Posterior vena cava (tissue), 2 donors: ENCODE measurements at places on chromosomes 4 and X. TPM values are rescaled to one million over a fixed set of nuclear protein-coding genes. Genes with fewer than 3 reads are reported as not detected.
A peak's percentile ranks its signal among the peaks of the same experiment; 100 is the strongest.

DNA sequence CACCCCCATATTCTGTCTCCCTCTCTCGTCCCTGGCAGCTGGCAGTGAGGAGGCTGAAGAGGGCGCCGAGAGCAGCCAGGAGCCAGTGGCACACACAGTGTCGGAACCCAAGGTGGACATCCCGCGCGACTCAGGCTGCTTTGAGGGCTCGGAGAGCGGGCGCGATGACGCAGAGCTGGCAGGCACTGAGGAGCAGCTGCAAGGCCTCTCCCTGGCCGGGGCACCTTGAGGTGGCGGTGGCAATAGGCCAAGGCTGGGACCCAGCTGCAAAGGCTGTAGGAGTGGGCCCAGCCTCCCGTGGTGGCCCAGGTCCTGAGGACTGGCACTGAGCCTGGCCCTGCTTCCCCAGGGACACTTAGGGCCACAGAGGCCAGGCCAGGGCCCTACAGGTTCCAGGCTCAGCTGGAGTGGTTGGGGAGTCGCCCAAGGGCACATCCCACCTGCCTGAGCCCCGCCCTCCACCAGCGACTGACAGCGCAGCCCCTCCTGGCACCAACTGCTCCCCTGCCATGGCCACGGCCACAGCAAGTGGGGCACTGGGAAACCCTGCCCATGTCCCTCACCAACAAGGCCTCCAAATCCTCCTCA, 13.9 kb downstream of the SASH3 start:
- no peak for DNase-seq

DNA sequence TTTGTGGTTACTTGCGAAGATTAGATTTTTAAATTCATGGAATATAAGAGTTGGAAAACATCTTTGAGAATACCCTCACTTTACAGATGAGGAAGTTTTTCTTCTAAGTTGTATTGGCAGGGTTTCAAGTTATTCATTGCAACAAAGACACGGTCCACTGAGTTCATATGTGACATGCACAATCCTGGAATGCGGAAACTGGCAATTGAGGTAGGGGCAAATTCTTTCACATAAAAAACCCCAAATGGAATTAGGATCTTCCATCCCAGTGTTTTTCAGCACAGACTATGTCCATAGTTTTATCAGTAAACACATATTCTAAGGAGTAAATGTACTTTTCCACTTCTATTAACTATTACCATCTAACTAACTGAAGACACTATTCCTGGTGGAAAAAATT, 81.8 kb upstream of the NAP1L5 start:
- DNase-seq = no peak

GRCh38 chrX:3244203-3244743, 102.2 kb downstream of the MXRA5 start:
- DNase-seq = no peak

- no peak for DNase-seq
These were observed 81.8 kb downstream of the MID1IP1 start for GRCh38 chrX:38882894-38883626.

GRCh38 chrX:110425222-110426154, 66.8 kb downstream of the RTL9 start:
- no peak for DNase-seq

DNA sequence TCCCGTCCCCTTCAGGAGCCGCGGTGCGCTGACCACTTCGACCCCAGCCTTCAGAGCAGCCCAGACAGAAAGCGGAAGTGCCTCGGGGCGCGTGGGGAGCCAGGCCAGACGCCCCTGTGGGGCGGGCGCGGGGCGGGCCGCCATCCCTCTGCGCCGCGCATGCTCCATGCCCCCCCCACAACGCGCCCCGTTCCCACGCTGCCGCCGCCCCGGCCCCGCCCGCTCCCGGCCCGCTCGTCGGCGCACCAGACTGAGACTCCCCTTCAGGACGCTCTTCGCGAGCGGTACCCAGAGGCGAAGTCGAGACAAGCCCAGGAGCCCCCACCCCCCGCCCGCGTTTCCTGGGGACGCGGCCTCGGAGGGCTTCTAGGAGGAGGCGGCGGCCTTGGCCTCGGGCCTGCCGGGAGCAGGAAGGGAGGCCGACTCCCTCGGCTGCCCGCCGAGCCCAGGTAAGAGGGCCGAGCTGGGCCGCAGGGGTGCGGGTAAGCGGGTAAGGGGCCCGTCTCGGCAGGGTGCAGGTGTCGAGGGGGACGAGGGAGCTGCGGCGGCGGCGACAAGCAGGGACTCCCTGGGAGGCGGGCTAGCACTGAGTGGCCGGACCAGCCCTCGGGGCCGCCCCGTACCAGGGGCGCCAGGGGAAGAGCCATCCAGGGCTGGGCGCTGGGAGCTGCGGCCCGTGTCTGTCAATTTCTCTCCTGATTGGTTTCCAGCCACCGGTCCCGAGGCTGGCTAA, at the start of gene ZFP92:
Gene ZFP92, plus strand, starts transcription at position 218 of the 733 bp plus-strand sequence. CDS start 6,851 bp downstream, outside the sequence.
- peak; percentile 80 for DNase-seq

- DNase-seq = no peak
These were observed 555.6 kb downstream of the PPARGC1A start for GRCh38 chr4:23333946-23334878.

GRCh38 chrX:37959212-37960021, 46.9 kb upstream of the SYTL5 start:
- no peak for DNase-seq

- DNase-seq = no peak
These were observed 355.1 kb downstream of the TLL1 start for GRCh38 chr4:166228112-166228511.

- DNase-seq = no peak
These were observed 254.1 kb downstream of the FBXW7 start for GRCh38 chr4:152281822-152282221.

DNA sequence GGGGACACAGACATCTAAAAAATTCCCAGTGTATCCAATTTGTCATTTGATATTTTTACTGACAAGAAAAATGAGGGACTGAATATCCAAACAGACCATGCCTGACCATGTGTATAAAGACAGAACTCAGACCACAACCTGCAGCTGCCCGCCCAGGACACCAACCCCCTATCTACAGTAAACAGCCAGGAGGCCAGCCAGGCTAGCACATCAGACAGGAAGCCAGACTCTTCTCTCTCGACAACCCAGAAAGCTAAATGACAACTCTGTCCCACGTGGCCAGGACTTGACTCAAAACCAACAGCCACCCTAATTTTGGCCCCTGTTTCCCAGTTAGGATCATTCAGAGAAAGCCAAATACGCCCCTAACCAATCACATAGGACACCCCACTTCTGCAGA, 15.1 kb downstream of the AFAP1 start:
- no peak for DNase-seq

- DNase-seq = no peak
These were observed 21.4 kb upstream of the CLGN start for GRCh38 chr4:140448830-140449229.

GRCh38 chrX:19799319-19800182, 87.8 kb downstream of the SH3KBP1 start:
- DNase-seq = no peak

GRCh38 chr4:95701500-95702170, 138.3 kb upstream of the PDHA2 start:
- DNase-seq = no peak

DNA sequence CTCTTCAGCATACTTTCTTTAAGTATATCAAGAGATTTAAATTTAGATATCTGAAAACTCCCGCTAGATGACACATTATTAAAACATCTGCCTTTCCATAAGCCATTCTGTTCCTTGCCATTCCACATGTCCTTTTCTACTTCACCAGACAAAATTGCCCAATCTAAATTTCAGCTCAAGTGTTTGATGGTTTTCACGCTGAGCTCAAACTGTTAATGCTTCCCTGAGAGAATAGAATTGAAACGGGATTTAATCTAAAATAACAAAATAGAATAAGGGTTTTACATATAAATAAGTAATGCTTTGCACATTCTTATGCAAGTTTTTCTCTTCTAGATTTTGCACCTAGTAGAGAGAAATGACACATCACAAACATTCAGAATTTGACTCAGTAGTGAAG, 764.5 kb upstream of the TENM3 start:
- no peak for DNase-seq

DNA sequence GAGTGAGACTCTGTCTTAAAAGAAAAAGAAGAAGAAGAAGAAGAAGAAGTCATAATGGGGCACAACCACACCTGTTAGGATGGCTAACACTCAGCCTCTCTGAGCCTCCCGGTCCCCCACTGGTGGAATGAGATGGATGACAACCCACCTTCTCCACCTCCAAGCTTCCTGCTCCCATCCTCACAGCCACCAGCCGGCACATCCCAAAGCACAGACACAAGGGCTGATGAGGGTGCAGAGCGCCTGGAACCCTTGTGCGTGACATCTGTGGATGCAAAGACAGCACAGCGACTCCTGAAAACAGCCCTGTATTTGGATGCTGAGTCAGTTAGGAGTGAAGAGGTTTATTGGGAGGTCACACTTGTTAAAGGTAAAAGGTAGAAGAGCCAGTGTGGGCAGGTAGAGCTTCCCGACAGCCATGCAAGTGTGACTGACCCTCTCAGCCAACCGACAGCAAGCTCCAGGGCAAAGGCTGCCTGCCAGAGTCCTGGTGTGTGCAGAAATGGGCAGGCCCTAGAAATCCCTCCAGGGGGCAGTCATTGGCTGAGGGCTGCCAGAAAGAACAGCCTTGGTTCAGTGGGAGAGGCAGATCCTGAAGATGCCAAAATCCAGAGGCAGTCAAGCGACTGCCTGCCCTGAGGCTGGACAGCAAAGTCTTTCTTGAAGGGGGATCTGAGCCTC, 26.6 kb upstream of the MAN2B2 start:
- DNase-seq = no peak

- no peak for DNase-seq
These were observed 164.8 kb downstream of the CHM start for GRCh38 chrX:85882601-85883000.

DNA sequence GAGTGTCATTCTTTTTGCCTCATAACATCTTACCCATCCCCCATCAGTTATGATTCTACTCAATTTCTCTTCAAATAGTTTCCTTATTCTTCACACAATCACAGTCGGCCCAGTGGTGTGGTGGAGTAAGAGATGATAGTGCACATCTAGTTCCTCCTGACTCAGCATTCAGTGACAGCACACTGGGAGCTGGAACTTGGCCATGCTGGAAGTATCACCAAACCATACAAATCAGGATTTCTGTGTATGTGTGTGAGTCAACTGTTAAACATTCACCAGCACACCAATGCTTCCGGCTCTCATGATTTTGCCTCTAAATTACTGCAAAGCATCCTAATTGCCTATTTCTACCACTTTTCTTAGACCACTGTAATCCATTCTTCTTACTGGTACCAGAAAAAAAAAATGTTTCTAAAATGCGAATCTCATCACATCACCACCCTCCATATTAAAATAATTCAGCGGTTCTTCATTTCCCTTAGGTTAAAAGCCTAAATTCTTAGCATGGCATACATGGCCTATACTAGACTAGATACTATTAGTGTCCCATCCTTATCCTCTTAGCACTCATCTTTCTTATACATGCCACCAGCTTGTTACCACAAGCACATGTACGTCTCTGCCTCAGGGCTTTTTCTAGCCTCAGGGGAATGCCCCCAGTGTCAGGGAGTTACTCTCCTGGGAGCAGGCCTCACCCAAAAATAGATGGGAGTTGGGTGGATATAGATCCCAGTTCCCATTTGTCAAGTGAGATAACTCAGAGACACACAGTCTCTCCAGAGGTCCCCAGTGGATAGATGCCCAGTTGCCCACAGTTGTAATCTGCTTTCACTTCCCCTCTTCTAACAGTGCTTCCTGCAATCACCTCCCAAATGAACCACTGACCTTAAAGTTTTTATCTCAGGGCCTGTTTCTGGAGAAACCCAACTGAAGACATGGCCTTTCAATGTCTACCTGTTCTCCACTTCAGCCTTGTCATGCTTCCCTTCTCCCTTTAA, 49.2 kb upstream of the DDX53 start:
- DNase-seq = no peak

DNA sequence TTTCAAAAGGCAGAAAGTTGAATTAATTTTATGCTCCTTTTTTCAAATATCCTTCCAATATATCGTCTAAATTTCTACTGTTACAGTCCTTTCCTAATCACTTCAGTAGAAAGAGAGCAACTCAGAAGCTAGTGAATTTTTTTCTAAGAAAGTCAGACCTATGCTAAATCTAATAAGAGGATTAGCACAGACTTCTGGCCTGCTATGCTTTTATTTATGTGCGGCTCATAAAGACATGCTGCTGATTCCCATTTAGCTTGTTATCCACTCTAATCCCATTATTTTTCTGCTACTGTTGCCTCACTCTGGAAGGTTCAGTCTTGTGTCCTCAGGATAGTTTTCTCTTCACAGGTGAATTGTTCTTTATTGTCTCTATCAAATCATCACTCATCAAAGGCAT, 473.5 kb upstream of the FAM241A start:
- no peak for DNase-seq

DNA sequence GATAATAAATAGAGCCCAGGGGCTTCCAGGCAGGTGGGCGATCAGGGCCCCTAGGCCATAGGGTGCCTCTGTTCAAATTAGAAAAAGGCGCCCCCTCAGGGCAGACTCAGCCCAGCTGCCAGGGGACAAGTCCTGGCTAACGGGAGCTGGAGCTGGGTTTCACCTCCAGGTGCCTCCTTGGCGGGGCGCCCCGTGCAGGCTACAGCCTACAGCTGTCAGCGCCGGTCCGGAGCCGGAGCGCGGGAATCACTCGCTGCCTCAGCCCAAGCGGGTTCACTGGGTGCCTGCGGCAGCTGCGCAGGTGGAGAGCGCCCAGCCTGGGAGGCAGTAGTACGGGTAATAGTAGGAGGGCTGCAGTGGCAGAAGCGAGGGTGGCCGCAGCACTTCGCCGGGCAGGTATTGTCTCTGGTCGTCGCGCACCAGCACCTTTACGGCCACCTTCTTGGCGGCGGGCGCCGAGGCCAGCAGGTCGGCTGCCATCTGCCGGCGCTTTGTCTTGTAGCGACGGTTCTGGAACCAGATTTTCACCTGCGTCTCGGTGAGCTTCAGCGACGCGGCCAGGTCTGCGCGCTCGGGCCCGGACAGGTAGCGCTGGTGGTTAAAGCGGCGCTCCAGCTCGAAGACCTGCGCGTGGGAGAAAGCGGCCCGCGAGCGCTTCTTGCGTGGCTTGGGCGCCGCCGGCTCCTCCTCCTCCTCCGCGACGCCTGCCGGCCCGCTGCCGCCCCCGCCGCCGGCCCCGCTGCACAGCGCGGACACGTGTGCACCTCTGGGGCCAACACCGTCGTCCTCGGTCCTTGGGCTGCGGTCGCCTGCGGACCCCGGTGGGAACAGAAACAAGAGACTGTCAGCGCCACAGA, 2.4 kb downstream of the NKX3-2 start:
- peak; percentile 78 for DNase-seq

GRCh38 chr4:41795796-41796385, 47.4 kb upstream of the PHOX2B start:
- DNase-seq = no peak

- DNase-seq = no peak
These were observed 180.3 kb upstream of the TENM3 start for GRCh38 chr4:182062936-182063335.

Gene NIPAL1
- 0.28 TPM for total RNA-seq

Gene ADH5
- 243 TPM for total RNA-seq

Gene FRAS1
- total RNA-seq = 2.3 TPM

Gene VCX3B
- total RNA-seq = not detected

Gene SLC25A6
- 218 TPM for total RNA-seq

Gene CTAG1A
- total RNA-seq = not detected

Gene NLRP2B
- not detected for total RNA-seq

Gene ADAMTS3
- total RNA-seq = 6.2 TPM

Gene VCX
- not detected for total RNA-seq

Gene PHOX2B
- not detected for total RNA-seq
